ENCODE measurements at places on chromosomes 4 and X.
A peak's percentile ranks its signal among the peaks of the same experiment; 100 is the strongest.

DNA sequence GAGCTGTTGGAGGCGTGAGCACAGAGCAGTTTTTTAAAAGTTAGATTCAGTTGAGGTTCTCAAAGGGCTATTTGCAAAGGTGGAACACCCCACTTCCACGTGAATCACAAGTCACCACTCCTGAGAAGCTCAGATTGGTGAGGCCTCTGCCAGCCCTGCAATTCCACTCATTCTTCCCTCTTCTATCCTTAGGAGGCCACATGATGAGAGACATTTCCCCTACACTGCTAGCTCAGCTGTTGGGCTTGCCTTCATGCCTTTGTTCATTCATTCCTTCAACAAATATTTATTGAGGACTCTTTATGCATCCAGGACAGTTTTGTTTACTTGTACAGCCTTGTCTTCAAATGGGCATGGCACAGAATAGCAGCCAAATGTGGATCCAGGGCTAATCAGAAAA lies 3.7 kb downstream of the SRPX2 start:
- DNase-seq: no peak

- DNase-seq: no peak
Observed at GRCh38 chrX:114930227-114930626, 87.2 kb downstream of the IL13RA2 start.

- DNase-seq: no peak
Observed at GRCh38 chr4:120158841-120159463, 92.3 kb upstream of the MAD2L1 start.

- DNase-seq: no peak
Observed at GRCh38 chr4:137510557-137511265, 21.6 kb downstream of the PCDH18 start.

DNA sequence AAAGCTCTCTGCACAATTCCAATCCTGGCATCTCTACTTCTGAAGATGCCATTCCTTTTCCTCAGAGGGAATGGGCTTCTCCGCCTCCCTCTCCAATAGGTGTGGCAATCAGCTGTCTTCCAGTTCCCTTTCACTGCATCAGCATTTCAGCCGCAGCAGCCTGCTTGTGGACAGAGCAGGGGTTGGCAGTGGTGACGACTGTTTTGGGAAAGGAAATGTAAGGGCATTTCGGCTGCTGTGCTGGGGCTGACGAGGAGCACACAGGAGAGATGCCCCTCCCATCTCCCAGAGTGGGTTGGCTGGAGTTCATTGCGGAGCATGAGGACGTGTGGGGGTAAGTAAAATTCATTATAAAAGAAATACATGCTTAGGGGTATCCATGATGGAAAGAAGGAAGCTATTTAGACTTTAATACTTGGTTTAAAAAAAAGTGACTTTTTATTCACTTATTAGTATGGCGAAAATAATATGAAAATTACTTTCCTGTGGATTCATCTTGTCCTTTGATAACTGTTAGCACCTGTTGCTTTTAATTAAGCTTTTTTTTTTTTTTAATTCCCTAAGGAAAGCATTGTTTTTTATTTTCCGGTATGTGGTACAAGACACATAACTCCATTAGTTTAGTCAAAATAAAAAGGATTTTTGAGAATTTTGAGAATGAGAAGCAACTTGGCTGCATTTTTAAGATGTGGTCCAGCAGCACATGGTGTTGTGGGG lies at the start of gene LIMCH1:
LIMCH1 (plus strand) TSS at position 141 of the 717 bp plus-strand sequence. CDS start 67,839 bp downstream, outside the sequence.
- DNase-seq: no peak

DNA sequence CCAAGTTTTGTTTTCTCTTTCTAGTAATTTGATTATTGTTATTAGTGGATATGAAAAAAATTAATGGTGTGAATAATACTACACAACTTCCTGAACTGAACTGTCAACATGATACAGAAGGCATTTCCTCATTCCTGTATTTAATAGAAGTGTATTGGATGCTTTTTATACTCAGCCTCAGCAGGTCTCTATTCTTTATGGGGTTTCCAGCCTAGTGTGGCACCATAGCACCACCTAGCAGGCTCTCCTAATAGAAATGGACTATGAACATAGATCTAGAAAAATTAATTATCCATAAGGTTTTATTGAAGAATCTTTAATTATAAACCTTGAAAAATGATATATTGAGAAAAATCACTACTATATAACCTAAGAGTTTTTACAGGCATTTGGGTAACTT lies 52.4 kb downstream of the GLRB start:
- no peak for DNase-seq

GRCh38 chr4:165204462-165204830 lies 2.9 kb upstream of the KLHL2 start:
- DNase-seq: peak; percentile 16

DNA sequence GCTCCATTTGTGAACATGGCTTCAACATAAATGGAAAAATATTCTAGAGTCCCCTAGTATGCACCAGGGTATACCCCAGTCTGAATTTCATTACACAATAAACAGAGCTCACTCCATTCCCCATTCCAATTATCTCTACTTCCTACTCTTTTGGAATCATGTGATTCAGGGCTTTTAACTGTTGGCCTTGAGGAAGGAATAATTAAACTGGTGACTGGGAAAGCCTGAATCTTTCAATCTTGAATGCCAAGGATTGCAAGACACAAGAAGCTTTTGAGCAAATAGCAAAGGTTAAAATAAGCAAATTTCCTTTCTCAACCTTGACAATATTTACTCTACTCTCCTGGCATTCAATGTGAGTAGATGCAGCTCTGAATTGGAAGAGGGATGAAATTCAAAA lies 77.5 kb upstream of the INPP4B start:
- no peak for DNase-seq

DNA sequence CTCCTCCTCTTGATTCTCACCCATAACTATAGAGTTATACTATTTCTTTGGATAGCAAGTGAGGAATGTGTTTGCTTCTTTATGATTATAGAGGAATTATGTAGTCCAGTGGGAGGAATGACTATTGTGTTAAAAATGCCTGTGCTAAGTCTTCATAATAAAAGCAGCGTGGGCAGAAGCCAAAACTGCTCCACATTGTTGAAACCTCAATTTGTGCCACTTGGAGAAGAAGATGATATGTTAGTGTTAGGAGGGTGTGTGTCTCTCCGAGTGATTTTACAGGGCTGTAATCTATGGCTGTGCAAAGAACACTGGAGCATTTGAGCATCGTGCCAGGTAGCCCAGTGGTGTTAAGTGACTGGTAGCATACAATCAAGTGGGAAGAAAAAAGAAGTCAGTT lies 74.3 kb downstream of the FRAS1 start:
- DNase-seq: no peak

DNA sequence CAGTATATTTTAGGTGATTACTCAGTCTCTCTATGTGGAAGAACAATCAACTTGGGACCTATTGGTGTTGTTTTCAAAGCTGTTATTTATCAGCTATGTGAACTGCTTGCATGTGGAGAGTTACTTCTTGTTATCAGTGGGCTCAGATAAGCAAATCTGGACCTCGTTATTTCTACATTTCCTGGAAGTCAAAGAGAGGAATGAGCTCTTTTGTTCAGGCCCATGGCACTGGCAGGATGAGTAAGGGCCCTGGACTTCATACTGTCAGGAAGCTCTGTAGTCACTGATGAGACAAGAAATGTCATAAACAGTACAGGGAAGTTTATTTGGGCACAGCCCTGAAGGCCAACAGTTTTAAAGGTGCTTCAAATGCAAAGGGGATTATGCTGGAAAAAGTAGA lies 760.6 kb upstream of the EPHA5 start:
- DNase-seq: no peak

- DNase-seq: peak; percentile 5
Observed at GRCh38 chrX:83469551-83469950, 38.5 kb upstream of the POU3F4 start.

DNA sequence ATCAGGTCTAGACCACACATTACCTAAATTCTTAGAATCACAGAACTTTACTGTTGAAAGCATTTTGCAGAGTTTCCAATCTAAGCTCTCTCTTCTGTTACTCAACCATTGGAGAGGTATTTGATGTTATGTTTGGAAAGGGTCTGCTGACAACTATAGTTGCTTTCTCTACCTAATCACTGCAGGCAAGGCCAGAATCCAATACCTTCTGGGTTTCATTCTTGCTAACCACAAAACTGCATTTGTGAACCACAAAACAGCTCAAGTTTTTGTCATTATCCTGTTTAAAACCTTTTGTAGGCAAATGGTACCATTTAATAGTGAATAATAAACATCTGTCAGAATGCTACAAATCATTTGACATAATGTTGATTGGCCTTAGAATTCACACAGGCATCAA lies 380.1 kb downstream of the GASK1B start:
- no peak for DNase-seq

GRCh38 chr4:181278941-181279340 lies 964.3 kb upstream of the TENM3 start:
- DNase-seq: no peak

DNA sequence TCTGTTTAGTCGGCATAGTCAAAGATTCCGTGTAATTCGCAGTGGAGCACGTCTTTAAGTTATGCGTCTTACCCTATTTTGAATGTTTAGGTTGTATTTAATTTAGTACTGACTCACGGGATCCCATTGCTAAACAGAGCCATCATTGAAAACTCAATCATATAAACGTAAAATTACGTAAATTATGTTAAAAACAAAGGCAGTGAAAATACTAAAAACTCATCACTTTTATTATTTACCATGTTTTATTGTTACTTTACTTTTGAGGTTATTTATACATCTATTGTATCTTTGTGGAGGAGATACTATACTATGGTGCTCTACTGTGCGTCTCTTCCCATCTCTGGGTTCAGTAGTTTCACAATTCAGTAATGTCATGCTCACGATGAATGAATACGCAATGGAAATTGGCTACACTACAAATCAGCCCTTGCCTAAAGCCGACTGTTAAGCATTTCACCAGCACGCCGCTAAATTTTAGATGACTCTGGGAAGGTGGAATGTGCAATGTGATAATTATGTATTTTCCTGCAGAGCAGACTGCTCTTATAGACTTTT lies 944 bp downstream of the FUNDC2 start:
- peak; percentile 5 for DNase-seq
